Right cardiac atrium (tissue), 5 donors: ENCODE measurements at places on chromosomes 11 and 22.

GRCh38 chr11:75349521-75350116, 1.8 kb downstream of the ARRB1 start:
- peak; percentile 76 for DNase-seq

GRCh38 chr11:128472128-128473089, 114.9 kb downstream of the ETS1 start:
- no peak for DNase-seq

- no peak for DNase-seq
Observed at GRCh38 chr11:103806130-103806895, 230.1 kb upstream of the DDI1 start.

GRCh38 chr11:96748639-96749370, 359.0 kb downstream of the JRKL start:
- no peak for DNase-seq

- no peak for DNase-seq
Observed at GRCh38 chr11:4190098-4190497, 95.5 kb downstream of the RRM1 start.

DNA sequence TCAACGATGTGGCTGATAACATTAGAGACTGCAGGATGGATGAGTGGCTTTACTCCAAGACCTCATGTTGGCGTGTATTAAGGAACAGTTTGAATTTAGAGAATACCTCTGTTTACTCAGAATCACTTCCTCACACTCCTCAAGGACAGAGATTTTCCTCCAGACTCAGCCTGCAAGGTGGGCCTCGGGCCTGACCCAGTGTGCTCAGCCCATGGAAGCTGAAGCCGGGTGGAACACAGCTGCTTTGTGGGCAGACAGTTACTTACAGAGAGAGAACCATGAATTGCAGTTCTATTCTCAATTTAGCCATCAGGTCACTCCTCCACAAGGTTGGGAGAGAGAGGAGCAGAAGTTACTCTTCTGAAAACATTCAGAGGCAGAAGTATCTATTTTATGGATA, 135.8 kb downstream of the SNX19 start:
- no peak for DNase-seq

DNA sequence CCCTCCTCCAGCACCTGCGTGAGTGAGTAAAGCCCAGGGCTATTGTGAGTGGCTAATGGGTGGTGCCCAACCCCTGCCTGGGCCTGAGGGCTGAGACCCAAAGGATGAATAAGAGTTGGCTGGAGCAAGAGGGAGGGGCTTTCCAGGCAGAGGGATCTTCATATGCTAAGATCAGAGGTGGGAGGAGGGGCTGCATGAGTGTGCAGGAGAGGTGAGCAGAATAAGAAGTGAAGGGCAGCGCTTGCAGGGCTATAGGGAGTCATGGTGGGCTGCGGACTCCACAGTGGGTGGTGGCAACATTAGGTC, 3.9 kb downstream of the EMID1 start:
- DNase-seq = no peak

DNA sequence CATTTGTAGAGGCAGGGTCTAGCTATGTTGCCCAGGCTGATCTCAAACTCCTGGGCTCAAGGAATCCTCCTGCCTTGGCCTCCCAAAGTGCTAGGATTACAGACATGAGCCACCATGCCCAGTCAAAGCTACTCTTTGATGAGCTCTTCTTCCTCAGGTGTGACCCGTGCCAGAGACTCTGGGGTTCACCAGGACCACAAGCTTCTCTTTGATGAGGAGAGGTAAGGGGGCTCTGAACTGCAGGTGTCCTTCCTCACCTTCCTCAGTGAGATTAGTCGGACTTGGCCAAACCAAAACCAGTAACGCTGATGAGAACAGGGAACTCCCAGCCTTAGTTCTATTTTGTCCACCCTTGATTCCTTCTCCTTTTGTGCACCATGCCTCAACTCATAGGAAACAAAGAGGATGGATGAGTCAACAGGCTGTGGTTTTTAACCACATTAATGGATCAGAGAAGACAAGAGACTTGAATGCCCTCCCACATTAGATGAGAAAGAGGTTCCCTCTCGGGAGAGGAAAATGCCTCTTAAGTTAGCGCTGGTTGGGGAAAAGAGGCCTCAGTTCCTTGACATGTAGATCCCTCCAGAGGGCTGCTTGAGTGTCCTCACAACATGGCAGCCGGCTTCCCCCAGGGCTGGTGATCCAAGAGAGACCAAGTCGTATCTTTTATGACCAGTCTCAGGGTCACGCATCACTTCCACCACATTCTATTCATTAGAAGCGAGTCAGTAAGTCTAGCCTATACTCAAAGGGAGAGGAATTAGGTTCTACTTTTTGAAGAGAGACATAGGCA, 25.7 kb upstream of the CTR9 start:
- DNase-seq = no peak

DNA sequence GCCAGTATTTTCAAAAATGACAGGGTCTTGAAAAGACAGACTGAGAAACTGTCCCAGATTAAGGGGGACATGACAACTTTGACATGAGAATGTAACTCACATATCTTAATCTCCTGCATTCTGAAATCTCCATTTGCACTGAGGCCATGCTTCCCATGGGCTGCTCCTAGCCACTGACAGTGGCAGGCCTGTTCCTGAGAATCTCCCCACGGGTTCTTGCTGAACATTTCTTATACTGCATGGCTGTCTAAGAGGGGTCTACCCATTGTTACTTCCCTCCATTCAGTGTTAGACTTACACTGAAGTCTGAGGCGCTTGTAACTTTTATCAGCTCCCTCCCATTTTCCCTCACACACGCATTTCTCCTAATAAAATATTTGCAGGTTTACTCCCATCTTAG, 1.5 kb downstream of the CEP295 start:
- DNase-seq = no peak

- DNase-seq = no peak
Observed at GRCh38 chr11:72700146-72700545, 25.9 kb upstream of the PDE2A start.

- DNase-seq = no peak
Observed at GRCh38 chr22:21635771-21636510, 3.4 kb downstream of the CCDC116 start.

DNA sequence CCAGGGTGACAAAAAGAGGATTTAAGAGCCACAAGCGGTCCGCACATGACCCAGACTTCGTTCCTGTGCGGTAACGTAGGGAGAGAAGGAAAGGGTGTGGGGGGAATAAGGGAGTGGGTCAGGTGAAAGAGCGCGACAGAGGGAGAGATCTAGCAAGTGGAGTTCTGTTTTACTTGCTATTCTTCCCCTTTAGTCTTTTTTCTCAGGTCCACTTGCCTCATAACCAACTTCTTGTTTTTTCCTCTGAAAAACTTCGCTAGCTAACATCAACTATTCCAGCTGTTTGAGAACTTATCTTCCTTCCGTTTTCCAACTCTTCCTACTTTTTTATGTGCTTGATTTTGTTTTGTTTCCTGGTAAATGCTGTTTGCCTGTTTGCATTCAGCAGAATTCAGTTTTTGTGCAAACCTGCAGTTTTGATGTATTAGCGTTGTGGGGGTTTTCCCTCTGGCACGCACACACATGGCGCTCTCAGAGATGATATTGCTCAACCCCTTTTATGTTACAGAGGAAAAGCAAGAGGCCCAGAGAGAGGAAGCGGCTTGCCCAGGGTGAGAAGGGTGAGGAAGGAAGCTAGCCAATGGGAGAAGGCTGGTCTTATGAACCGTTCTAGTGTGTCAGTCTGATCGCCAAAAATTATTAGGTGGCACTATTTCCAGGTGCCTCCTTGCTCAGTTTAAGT, 592 bp upstream of the CTSC start:
- DNase-seq = peak; percentile 57

DNA sequence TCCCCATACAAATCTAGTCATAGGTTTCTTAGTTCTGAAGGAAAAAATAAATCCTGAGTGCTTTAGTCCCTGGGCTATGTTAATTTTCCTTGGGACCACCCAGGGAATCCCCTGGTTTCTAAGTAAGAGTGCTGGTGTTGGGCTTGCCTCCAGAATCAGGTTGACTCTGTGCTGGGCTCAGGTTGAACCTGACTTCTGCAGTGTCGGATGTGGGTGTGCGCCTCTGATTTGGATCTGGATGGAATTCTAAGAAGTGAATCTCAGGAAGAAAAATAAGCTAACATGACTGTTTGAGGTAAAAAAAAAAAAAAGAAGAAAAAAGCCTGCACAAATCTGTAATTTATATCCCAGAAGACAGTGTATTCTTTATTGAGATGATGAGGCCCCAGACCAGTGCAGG, 29.0 kb upstream of the NELL1 start:
- DNase-seq = no peak

GRCh38 chr11:102791271-102792036, 6.5 kb downstream of the MMP1 start:
- DNase-seq = no peak

DNA sequence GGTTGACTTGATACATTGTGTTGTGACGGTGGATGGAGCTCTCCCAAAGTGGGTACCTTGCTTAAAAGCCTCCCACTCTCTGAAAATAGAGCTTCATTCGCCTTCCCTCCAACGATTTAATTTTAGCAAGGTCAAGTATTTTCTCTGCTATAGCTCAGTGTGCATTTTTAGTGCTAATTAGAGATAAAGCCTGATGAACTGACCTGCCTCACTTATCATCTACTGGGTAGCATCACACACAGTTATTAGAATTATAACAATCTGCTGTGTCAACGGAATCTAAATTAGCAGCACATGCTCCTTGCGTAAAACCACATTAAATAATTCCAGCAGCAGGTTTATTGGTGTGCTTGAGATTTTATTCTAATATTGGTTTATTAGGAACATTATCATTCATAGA, 701.7 kb downstream of the NELL1 start:
- no peak for DNase-seq

DNA sequence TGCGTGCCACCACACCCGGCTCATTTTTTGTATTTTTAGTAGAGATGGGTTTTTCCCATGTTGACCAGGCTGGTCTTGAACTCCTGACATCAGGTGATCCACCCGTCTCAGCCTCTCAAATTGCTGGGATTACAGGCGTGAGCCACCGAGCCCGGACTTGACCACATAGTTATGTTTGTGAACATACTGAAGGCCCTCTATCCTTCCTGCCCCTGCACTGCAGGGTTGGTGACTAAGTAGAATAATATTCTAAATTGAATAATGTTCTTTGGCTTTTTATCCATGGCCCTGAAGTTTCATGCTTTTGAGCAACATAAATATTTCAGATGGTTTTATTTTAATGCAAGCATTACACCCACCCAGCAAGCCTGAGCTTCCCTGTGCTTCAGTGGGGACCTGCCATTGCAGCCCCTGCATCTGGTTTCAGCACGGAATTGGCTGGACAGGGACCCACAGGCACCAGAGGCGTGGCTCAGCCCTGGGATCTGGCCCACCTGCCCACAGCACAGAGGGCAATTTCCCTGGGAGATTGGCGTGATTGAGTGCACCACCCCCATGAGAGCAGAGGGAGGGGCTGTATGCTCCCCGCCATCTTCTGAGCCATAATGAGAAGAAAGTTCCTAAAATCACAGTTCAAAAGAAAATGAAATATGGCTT, 460.5 kb downstream of the BRD1 start:
- DNase-seq = no peak

- DNase-seq = peak; percentile 73
Observed at GRCh38 chr22:17972385-17973191, 51.8 kb downstream of the MICAL3 start.

DNA sequence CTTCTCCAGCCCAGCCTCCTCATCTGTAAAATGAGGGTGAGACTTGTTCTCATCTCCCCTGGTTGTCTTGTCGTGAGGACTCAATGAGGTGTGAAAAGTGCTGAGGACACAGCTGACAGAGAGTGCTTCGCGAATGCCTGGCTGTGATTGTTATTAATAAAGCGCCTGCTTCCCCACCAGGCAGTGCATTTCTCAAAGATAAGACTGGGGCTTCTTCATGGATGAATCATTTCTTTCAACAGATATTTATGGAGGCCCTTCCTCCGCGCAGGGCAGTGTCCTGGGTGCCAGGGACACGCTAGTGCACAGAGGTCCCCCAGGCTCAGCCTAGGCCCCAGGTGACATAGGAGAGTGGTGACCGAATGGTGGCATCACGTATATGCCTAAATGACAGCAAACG, 34.3 kb upstream of the SHISAL1 start:
- peak; percentile 25 for DNase-seq

DNA sequence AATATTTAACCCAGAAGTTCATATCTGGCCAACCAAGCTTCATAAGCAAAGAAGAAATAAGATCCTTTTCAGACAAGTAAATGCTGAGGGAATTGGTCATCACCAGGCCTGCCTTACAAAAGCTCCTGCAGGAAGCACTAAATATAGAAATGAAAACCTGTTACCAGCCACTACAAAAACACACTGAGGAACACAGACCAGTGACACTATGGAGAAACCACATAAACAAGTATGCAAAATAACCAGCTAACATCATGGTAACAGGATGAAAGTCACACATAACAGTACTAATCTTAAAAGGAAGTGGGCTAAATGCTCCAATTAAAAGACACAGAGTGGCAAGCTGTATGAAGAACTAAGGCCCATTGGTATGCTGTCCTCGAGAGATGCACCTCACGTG, 311.4 kb downstream of the DYNC2H1 start:
- no peak for DNase-seq

DNA sequence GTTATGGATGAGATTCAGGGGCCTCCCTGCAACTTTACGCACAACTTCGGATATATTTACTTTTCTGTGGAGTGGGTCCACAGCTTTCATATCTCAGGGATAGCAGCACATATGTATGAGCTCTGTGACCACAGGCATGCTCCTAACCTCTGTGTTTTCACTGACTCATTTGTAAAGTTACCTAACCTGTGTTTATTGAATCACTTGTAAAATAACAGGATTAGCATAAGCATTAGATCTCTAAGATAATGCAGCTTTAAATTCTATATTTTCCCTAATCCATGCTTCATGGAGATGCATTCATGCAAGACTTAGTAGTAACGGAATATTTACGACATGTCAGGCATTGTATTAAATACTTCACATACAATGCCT, 47.9 kb upstream of the DDI1 start:
- no peak for DNase-seq

DNA sequence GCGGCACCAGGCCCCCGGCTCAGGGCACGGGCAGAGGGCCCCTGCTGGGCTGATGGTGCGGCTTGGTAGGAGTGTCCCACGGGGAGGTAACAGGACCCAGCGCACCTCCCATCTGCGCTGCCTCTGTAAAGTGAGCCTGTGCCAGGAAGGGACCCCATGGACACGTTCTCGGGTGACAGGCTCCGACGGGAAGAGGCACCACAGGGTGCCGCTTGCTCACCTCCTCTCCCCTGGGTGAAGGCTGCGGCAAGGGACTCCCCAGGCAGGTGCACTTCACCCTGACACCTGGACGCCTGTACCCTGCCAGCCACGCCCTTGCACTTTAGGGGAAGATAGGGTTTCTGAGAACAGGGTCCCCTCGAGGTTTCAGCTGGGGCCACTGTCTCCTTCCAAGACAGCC, 48.1 kb downstream of the SHANK2 start:
- no peak for DNase-seq

- no peak for DNase-seq
Observed at GRCh38 chr22:42969348-42969975, 45.5 kb downstream of the PACSIN2 start.

DNA sequence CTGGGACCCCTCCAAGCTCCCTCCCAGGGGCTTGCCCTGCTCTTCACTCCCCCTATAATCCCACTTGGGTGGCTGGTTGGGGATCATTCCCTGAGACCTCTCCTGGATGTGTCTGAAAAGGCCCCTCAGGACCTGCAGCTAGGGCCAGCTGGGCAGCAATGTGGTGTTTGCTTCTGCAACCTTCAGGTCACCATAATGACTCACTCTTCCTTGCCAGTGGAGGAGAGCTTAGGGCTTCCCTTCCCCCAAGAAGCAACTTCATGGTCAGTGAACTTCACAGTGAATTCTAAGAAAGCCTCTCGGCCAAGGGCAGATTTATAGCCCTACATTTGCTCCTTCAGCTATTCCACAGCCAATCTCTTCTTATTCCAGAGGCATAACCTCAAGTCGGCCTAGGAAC, 45.1 kb upstream of the TSPAN18 start:
- no peak for DNase-seq
